ENCODE measurements at places on chromosomes 7 and 10. TPM values are rescaled to one million over a fixed set of nuclear protein-coding genes. Genes with fewer than 3 reads are reported as not detected.

EPO gene
- not detected for total RNA-seq

PKD2L1 gene
- total RNA-seq, result not detected

LRMDA gene
- 14.9 TPM for total RNA-seq

BEND7 gene
- total RNA-seq, result 17.1 TPM

PLCE1 gene
- total RNA-seq, result 39.3 TPM
